ENCODE measurements at places on chromosomes 2 and 18.

DNA sequence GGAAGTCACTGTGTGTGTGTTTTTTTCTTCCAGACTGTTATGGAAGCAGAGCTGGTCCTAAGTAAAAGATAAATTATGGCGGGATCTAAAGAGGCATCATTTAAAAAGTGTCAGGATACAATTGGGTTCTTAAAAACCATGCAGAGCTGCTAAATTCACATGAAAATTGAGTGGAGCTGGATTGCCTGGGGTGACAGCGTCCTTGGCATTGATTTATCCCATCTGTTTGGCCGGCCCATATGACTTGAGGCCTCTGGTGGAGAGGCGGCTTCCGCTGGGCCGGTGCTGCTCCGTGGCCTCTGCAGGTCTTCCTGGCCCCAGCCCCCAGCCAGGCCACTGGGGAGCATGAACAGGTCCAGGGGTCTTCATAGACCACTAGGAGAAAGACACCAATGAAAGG, 165.5 kb downstream of the GLI2 start:
- DNase-seq, result no peak

- no peak for DNase-seq
These were observed 216.7 kb upstream of the STON1 start for GRCh38 chr2:48313036-48313877.

- no peak for DNase-seq
These were observed 159.8 kb downstream of the RHBDD1 start for GRCh38 chr2:226995625-226996041.

GRCh38 chr2:192166946-192167345, 27.8 kb downstream of the TMEFF2 start:
- no peak for DNase-seq

DNA sequence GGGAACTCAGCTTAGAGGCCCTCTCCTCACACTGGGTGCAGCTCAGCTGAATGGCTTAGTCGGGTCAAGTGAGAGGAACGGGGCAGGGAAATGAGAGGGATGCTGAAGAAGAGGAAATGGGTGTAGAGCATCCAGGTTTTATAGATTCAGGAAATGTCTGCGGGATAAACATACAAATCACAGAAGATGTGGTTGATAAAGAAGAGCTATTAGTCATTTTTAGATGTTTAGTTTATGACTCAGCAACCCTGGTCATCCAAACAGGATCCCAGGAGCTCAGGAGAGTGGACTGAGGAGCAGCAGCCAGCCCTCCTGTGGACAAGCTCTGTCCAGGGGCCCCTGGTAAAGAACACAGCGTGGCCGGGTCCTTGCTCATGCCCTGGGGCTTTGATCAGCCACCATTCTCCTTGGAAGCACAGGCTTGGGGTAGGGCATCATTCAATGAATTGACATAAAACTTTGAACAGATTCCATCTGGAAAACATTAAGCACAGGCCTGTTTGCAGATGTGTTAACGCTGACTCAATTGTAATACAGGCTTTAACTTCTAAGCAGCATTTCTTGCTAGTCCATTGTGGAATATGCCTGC, 83.0 kb downstream of the NPAS2 start:
- DNase-seq, result no peak

DNA sequence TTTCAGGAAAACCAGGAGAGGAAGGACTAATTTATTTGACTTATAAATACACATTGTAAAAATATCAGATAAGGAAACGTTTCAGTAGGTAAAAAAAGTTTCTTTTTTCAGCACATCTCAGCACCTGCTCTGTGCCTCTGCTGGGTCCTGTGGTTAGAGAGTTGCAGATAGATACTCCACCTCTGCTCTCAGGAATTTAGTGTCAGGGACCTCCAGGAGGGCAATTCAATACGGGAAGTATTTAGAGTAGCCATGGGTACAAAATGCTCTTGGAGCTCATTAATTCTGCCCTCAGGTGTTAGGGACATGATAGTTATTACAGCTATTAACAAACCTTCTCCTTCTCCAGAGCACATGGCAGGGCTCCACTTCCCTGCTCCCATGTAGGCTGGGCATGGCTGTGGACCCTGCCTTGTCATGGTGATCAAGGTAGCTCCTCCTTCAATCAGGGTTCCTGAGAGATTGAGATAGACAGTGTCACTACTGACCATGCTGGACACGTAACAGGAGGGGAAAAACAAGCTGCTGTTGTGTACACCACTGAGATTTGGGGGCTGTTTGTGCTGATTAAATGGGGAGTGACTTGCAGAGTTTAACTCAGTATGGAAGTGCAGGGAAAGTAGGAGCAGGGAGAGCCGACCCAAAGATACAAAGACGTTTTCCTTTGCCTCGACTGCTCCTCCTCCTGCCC, 185.6 kb upstream of the COPS8 start:
- no peak for DNase-seq

DNA sequence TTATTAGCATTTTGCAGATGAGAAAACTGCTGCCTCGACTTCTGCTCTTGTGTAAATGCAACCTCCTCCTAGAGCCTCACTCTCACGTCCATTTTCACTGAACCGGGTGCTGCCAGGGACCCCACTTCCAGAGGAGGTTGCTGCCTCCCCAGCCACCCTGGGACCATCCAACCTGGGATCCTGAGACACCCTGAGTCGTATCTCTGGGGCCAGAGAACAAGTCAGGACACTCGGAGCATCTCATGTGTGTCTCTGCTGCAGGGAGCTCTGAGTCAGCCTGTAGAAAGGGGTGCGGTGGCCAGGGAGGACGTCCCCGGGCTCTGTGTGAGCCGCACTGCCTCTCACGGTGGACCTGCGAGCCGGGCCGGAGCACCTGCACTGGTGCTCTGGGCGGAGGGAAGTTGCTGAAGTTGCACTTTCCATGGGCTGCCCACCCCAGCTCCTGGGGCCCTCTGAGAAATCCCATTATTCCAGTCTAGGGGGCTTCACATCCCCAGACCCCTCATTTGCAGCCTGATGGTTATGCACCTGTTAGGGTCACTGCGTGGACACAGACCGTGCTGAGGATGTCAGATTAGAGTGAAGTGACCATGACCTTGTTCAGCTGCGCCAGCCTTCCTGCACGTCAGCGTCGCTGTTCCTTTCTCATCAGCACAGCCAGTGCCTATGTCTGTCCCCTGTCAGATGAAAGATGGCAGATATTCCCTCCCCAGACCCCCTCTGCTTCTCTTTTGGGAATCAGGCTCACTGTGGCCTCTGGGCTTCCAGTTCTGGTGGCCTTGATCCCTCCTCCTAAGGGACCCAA, 230.4 kb downstream of the KLHL29 start:
- no peak for DNase-seq

- no peak for DNase-seq
These were observed 21.3 kb downstream of the PLEKHB2 start for GRCh38 chr2:131126436-131126835.

- no peak for DNase-seq
These were observed 162.6 kb downstream of the PAX3 start for GRCh38 chr2:222136106-222136630.

DNA sequence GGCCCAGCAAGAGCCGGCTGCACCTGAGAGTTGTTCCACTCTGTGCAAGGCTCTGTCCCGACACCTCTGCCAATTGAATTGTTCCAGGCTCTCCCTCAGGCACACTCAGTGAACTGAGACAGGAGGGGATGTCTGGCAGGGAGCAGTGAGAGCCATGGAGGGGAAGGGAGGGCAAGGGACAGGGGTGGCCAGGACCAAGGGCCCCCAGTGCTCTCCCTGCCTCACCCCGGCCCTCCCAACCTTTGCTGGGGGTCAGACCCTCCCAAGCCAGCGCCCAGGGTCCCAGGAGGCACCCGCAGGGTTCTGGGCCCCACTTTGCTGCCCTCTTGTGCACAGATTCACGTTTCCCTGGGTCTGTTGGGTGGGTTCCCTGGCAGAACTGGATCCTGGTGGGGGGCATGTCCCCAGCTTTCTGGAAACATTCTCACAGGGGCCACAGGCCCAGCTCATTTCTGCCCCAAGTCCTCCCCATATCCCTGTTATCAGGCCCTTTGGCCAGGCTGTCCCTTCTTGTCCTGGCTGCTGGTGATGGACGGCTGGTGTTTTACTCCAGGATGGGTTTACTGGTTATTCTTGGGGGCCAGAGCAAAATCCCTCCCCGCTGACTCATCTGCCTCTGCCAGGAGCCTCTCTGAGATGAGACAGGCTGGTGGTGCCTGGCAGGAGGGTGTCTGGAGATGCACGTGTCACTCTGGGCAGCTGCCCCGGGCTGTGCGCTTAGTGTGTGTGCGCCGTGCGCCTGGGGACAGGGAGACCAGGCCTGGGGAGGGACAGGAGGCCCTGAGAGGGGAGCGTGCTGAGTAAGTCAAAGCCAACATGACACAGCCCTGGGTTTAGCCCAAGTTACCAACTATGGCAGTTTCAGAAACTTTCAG, 136.5 kb upstream of the CTDP1 start:
- no peak for DNase-seq

GRCh38 chr18:54737986-54738385, 90.3 kb upstream of the RAB27B start:
- DNase-seq, result no peak

GRCh38 chr2:120669121-120669952, 66.3 kb upstream of the GLI2 start:
- DNase-seq, result peak; percentile 7

- DNase-seq, result no peak
These were observed 28.3 kb upstream of the SLC40A1 start for GRCh38 chr2:189608795-189609422.

- DNase-seq, result no peak
These were observed 20.9 kb upstream of the KIDINS220 start for GRCh38 chr2:8858264-8858663.

GRCh38 chr2:130818809-130819208, 17.9 kb upstream of the ARHGEF4 start:
- DNase-seq, result no peak

DNA sequence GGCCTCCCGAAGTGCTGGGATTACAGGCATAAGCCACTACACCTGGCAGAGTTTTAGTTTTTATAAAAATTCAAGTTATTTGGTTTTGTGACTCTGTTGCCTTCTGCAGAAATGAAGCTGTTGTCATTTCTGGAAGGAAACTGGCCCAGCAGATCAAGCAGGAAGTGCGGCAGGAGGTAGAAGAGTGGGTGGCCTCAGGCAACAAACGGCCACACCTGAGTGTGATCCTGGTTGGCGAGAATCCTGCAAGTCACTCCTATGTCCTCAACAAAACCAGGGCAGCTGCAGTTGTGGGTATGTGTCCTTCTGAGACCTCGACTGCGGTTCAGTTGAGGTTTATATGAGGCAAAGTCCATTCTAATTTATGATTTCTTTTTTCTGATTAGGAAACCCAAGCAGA, 7.2 kb downstream of the MTHFD2 start:
- no peak for DNase-seq

GRCh38 chr2:223008162-223008561, 43.8 kb upstream of the KCNE4 start:
- DNase-seq, result no peak

- no peak for DNase-seq
These were observed 797 bp upstream of the GRHL1 start for GRCh38 chr2:9950521-9951271.

GRCh38 chr2:198162276-198162675, 357.9 kb downstream of the PLCL1 start:
- no peak for DNase-seq

GRCh38 chr18:48514786-48515185, 24.0 kb upstream of the CTIF start:
- peak; percentile 31 for DNase-seq

DNA sequence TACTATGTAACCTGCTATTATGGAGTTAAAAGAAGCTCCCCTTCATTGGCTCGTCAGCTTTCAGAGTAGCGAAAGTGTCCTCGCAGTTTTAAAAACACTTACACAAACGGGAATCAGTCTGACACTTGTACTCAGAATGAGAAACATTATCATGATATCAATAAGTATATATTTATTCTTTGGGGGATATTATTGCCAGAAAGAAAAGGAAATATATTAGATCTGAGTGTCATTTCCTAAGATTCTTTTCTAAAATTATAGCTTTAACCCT, 584.5 kb downstream of the ZEB2 start:
- no peak for DNase-seq

GRCh38 chr18:60193780-60194179, 178.8 kb downstream of the MC4R start:
- no peak for DNase-seq

GRCh38 chr2:102252236-102252635, 59.1 kb upstream of the IL1RL1 start:
- no peak for DNase-seq

DNA sequence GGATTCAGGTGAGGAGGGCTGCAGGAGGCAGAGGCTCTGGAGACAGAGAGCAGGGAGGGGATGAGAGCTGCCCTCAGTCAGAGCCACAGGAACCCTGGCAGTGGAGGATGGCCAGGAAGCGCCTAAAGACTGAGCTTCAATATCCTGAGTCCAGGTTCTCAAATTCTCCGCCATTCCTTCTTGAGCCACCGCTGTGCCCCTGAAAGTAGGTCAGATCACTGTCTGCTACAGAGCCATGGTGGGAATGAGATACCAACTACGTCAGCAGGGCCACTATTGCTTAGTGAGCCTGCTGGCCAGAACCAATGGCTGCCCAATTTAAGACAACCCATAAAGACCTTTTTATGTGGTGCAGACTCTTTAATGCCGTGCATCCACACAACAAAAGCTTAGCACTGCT, 155.5 kb downstream of the CTIF start:
- DNase-seq, result no peak

DNA sequence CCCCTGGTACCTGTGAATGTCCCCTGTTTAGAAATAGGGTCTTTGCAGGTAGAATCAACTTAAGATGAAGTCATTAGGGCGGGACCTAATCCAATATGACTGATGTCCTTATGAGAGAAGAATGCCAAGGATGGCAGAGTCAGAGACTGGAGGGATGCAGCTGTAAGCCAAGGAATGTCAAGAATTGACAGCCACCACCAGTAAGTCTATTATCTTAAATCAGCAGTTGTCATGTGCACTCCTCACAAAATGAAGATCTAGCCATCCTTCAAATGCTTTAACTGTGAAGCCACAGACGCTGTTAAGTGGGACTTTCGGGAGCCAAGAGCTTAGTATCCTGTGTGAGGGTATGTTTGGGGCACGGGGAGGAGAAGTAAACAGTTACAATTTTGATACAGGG, 83.2 kb downstream of the ITGA4 start:
- no peak for DNase-seq

DNA sequence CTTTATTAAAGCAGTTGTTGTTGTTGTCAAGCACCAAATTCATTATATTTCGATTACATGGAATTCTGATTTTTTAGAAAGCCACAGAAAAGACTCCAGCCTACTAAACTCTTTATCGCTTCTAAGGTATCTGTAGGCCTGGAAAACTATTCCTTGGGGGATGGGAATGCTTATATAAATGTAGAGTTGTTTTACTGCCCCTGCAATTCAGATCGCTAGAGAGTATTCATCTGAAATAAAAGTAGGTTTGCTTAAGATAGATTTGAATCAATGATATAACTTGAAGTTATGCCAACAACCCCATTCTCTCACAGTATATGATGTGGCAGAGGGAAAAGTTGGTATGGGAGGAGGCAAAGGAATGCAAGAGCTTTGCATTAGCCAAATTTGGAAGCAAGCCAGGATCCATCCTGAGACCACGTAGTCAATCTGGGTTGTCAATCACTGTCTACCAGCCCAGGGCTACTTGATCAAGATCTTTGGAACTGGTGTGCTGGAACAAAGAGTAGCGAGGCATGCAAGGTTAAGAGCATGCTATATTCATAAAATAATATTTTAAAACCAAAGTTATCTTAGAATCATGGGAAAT, 95.9 kb downstream of the LYPD6B start:
- DNase-seq, result no peak

GRCh38 chr2:39476524-39476923, 39.4 kb upstream of the MAP4K3 start:
- no peak for DNase-seq
